Right renal pelvis (tissue), 4 donors: ENCODE measurements at places on chromosomes 6 and 20.

- no peak for DNase-seq
Measured at GRCh38 chr20:415820-416322, 7.8 kb downstream of the RBCK1 start.

- DNase-seq, result no peak
Measured at GRCh38 chr6:14743144-14743473, 502.8 kb upstream of the JARID2 start.

DNA sequence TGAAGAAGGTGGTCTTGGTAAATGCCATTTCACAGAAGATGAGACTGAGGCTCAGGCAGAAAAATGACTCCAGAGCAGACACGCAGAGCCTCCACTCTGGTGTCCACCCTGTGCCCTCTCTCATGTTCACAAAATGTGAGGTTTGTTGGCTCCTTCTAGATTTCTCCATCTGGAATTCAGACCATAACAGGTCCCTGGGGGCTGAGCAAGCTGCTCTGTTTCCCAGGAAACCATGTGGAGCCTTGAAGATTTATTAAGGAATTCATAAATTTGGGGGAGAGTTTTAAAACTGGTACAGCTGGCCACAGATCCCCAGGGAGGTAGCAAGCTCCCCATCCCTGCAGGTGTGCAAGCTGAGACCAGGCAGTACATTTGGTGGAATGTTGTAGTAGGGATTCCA is 38.8 kb upstream of the SIRPA start:
- no peak for DNase-seq

GRCh38 chr20:33897313-33897912 is 86.3 kb downstream of the CHMP4B start:
- no peak for DNase-seq

GRCh38 chr6:19837511-19838441 is 606 bp downstream of the ID4 start:
- no peak for DNase-seq

- no peak for DNase-seq
Measured at GRCh38 chr6:136014454-136015437, 163.2 kb downstream of the PDE7B start.

DNA sequence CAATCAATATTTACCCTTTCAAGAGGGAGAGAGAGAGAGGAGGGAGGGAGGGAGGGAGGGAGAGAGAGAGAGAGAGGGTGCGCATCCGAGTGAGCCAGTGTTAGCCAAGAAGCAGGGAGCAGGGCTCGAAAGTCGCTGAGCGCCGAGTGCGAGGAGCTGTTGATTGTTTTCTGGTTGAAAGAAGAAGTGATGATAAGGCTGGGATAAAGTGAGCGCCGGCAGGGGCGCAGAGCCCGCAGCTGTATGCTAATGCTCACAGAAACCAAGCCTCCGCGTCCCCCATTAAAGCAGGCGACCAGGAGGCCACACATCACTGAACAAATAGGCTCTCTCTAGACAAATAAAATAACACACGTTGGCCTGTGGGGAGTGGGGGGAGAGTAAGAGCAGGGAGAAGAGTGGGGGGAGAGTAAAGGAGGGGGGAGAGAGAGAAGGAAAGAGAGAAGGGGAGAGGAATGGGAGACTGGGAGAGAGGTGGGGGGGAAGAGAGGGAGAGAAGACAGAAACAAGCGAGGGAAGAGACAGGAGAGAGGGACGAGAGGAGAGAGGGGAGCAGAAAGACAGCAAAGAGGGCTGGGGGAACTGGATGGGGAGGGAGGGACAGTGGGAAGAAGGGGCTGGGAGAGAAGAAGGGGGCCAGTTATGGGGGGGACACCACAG is 5.0 kb upstream of the INSM1 start:
- no peak for DNase-seq

DNA sequence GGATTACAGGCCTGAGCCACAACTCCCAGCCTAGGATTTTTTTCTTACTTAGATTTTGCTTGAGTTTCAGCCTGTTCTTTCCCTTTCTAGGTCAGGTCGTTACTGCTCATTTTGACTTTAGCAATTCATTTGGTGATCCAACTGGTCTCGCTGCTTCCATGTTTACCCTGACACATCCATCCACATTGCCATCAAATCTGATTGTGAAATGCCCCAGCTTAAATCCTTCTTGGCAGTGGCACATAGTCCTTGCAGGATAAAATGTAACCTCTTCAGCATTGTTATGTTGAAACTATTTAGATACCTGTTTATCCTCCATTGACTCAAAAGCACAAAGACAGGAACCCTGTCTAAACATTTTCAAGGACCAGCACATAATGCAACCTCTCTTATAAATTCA is 77.2 kb downstream of the DNAH8 start:
- no peak for DNase-seq

- DNase-seq, result no peak
Measured at GRCh38 chr6:168994956-168995355, 258.7 kb downstream of the THBS2 start.

DNA sequence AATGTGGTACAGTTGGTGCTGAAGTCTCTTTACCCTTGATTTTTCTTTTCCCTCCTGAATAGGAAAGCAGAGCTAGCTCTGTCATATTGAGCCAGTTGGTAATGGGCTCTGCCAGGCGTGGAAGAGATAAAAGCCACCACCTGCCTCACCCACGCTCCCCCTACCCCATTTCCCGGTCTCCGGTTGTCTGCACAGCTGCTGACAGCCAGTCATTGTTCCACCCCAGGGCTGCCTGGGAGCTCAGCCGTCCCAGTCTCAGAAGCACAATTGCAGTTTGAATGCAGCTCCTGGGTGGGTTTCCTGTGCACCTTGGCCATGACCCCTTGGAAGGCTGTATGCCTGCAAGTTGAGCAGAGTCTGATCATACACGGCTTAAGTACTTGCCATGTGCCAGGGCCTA is 675.2 kb upstream of the FLRT3 start:
- DNase-seq, result no peak

GRCh38 chr20:57657535-57658446 is 37.6 kb upstream of the ZBP1 start:
- DNase-seq, result no peak

DNA sequence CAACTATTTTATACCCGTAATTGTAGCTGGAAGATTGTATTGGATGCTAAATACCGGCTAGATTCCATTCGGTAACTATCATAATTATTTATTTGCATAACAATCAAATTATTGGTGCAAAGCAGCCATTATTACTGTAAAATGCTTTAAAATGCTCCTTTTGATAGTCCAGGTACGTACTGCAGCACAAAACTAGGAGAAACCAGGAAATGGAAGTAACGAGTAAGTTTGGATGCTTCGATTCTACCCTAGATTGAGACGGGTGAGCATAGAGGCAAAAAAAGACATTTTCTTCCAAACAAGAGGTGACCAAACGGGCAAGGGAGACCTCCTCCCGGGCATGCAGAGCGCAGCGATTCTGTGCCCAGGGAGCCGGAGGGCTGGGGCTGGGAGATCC is 469 bp upstream of the XRN2 start:
- no peak for DNase-seq

- DNase-seq, result no peak
Measured at GRCh38 chr6:76416821-76417605, 344.6 kb upstream of the IMPG1 start.

GRCh38 chr6:95545686-95546085 is 31.6 kb upstream of the MANEA start:
- no peak for DNase-seq

- DNase-seq, result no peak
Measured at GRCh38 chr6:111477481-111477938, 5.5 kb downstream of the REV3L start.

- no peak for DNase-seq
Measured at GRCh38 chr6:125287718-125288117, 14.0 kb downstream of the HDDC2 start.

DNA sequence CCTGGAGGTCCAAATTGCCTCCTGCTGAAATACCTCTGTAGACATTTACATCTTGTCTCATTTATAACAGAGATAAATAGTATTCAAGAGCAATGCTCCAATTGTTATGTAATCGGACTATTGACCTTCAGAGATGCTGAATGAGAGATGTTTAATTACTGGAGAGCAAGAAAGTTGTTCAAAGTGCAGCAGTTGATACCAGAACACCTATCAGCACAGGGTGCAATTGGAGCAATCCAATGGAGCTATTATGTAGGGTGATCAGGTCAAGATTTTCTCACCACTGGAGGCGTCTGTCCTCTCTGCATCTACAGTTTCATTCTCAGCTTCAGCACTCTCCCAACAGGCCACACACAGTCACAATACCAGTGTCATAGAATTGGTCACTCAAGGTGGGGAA is 19.5 kb upstream of the TMX4 start:
- DNase-seq, result no peak

DNA sequence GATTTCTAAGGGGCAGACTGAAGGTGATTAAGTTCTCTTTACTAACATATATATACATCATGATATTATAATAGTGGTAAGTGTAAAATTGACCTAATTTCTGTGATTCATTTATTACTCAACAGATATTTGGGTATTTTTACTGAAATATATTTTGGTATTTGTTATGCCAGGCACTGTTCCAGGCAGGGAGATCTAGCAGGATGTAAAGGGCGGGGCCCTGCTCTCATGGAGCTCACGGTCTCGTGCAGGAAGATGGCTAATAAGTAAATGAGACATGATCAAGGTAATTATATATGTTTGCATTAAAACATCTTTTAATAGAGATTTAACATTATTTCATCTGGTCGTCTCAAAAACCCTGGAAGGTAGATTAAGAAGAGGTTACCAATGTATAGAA is 27.7 kb downstream of the FAM50B start:
- DNase-seq, result no peak

DNA sequence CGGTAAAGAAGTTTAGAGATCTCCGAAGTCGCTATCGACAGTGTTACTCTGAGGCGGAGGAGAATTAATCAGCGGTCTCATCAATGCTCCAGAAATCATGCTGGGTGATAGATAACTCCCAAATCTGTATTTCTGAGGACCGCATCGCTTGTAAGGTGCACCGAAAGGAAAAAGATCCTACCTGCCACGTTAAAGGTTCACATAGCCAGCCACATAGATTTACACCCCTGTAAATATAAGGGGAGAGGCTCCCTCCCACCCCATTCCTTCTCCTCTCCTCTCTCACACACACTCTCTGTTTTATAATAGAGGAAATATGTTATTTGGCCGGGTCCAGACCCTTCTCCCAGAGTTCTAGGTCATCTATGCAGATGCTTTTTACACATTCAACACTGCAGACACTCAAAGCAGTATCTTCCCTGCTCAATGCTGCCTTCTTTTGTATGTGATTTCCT is 620 bp upstream of the DEK start:
- no peak for DNase-seq

DNA sequence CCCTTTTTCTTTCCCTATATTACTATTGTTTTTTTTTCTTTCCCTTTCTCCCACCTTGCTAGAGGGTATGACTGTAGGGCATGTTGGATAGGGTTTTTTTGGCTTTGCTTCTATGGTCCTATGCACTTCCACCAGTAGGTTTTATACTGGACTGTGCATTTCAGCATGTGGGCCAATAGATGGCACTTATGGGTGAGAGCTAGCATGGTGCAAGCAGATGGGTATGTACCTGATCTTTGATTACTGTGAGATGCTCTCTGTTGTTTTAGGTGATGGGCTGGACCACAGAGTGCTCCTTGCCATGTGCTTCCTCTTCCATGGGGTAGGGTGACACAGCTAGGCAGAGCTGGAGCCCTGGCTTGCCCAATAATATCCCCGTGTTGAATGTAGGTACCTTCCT is 128.5 kb upstream of the CHD6 start:
- DNase-seq, result no peak

- no peak for DNase-seq
Measured at GRCh38 chr6:110996691-110997090, 14.9 kb downstream of the RPF2 start.

- DNase-seq, result no peak
Measured at GRCh38 chr6:64050590-64050989, 415.0 kb downstream of the PHF3 start.

DNA sequence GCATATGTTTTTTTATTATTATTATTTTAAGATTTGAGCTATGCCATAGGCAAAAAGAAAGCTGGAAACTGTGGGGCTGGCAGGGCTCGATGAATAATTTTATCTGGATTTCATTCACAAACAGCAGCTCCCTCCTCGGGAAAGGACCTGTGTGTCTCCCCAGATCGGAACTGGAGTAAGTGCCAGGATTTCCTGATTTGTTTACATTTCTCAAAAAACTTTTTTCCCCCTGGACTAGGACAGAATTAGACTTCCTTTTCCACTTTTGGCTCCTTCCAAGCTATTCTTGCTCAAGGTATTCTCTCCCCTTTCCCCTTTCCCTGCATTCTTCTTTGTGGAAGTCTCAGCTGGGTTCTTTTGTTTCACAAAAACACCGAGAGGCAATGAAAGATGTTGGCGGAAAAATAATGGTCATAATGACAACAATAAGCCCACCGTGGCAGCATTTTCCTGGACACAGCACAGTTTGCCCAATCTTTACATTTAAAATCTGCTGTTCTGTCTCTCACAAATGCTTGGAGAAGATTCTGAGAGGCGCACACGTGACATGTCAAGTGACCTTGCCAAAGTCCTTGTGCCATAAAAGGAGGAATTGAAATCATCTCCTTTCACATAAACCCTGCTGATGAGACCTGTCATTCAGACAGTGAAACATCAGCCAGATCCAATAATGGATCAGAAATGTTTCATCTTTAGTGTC is 85.8 kb upstream of the PREP start:
- no peak for DNase-seq

DNA sequence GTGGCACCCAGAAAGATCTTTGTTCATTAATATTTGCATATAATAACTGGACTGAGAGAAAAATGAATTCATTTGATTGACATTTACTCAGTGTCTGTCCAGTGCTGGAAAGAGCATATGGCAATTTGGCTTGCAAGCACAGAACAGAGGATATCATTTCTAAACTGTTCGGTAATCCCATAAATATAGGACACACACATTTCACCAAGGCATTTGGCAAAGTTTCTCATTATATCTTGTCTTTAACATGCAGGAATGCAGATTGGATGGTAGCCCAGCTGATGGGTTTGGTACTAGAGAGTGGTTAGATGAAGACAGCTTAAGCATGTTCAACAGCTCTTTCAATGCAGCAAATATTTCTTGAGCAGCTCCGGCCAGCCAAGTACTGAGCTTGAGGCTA is 259.2 kb downstream of the PRKN start:
- no peak for DNase-seq

- DNase-seq, result no peak
Measured at GRCh38 chr20:10708351-10709185, 34.8 kb upstream of the JAG1 start.

GRCh38 chr6:5302995-5303622 is 41.8 kb downstream of the FARS2 start:
- DNase-seq, result no peak

DNA sequence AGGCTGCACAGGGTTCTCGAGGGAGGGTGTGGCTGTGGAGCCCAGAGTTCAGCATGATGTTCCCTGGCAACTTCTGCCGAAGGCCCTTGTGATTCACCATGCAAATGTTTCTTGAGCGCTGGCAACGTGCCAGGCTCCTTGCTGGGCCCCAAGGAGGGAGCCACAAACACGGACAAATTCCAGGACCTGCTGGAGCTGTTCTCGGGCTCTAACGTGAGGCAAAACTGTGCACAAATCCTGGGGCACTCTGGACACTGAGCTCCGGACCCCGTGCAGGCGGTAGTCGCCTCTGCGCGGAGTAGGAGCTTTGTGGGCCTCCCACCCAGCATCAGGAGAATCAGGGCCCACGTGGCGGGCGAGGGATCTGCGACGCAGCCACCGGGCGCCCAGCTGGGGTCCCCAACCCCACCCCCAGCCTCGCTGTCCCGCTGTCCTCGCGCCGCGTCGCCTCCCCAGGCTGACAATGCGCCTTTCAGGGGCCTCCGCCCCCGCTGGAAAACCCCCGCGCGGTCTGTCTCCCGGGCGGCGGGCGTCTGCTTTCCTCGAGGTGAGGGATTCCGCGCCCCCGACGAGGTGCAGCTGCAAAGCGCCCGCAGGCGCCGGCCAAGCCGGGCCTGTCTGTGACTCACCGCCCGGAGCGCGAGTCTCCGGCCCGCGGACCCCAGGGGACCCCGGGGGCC is 31.7 kb upstream of the SCUBE3 start:
- no peak for DNase-seq
